ENCODE measurements at places on chromosomes 11 and 22.

DNA sequence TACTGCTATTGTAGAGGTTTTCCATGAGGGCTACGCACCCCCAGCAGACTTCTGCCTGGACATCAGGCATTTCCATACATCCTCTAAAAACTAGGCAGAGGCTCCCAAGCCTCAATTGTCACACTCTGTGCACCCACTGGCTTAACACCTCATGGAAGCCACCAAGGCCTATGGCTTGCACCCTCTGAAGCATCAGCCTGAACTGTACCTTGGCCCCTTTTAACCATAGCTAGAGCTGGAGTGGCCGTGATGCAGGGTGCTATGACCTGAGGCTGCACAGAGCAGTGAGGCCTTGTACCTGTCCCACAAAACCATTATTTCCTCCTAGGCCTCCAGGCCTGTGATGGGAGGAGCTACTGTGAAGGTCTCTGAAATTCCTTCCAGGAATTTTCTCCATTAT is 33.9 kb downstream of the AAMDC start:
- no peak for DNase-seq
- no peaks in the 10 kb centered on the region for H3K36me3 ChIP-seq
- H3K4me1 ChIP-seq, result no peaks in the 10 kb centered on the region
- no peaks in the 10 kb centered on the region for H3K27me3 ChIP-seq
- no peak overlapping the region for H3K4me3 ChIP-seq
- H3K27ac ChIP-seq, result no peak overlapping the region

DNA sequence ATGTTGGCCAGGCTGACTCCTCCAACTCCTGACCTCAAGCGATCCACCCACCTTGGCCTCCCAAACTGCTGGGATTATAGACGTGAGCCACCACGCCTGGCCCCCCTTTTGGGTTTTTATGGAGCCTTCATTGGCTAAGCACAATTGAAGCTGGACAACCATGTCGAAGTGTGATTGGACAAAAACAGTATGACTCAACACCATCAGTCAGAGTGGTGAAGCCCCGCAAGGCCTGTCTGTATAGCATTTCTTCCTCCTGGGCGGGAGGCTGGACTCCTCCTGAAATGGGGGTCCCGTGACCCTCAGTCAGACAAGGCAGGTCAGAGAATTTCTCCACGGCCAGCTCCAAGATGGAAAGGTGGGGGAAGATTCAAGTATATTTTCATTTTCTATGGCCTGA is 3.1 kb upstream of the PARVB start:
- DNase-seq, result no peak
- H3K27me3 ChIP-seq, result no peaks in the 10 kb centered on the region
- H3K4me3 ChIP-seq, result no peak overlapping the region
- no peak overlapping the region for H3K27ac ChIP-seq
- H3K36me3 ChIP-seq, result no peaks in the 10 kb centered on the region
- peaks cover 4% of the 10 kb centered on the region for H3K4me1 ChIP-seq

DNA sequence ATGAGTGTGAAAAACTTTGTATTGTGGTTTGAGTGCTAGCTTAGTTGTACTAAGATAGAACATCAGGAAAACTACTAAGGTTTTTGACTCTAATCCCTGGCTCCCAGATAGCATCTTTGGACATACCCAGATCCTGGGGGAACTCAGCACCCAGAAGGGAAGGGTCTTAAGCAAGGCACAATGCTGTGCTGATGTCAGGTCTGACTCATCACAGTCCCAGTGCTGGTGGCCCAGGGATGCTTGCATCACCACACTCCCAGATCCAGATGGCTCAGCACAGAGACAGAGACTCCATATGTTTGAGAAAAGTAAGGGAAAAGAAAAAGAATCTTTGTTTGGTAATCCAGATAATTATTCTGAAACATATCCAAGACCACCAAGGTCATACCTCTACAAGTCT is 18.3 kb upstream of the OR56A3 start:
- H3K36me3 ChIP-seq, result no peaks in the 10 kb centered on the region
- H3K4me1 ChIP-seq, result no peaks in the 10 kb centered on the region
- DNase-seq, result no peak
- H3K27ac ChIP-seq, result no peak overlapping the region
- no peak overlapping the region for H3K4me3 ChIP-seq
- no peaks in the 10 kb centered on the region for H3K27me3 ChIP-seq

GRCh38 chr11:44258190-44258489 is 51.8 kb downstream of the ALX4 start:
- no peak for DNase-seq
- H3K4me3 ChIP-seq, result no peak overlapping the region
- H3K4me1 ChIP-seq, result no peaks in the 10 kb centered on the region
- H3K27me3 ChIP-seq, result no peaks in the 10 kb centered on the region
- H3K36me3 ChIP-seq, result no peaks in the 10 kb centered on the region

Measured in uterus (tissue), 4 donors.